ENCODE measurements at places on chromosomes 6 and 20.

DNA sequence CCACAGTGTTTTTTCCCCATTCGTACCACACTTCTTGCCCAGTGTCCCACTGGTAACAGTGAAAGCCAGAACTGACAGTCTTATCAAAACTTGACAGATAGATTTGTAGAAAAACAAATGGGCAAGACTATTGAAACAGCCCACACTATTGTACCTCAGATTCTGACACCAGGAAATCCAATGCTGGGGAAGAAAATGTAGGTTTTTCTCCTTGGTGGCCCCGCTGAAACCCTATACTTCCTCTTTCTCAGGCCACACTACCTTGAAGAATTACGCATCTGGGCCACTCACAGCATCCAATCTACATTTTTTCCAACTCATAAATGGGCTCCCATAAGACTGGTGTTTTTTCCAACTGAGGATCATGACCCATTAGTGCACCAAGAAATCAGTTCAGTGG is 90.9 kb upstream of the HDDC2 start:
- peak; percentile 2 for DNase-seq

- DNase-seq: no peak
These were observed 39.3 kb downstream of the BEND3 start for GRCh38 chr6:107075951-107076381.

DNA sequence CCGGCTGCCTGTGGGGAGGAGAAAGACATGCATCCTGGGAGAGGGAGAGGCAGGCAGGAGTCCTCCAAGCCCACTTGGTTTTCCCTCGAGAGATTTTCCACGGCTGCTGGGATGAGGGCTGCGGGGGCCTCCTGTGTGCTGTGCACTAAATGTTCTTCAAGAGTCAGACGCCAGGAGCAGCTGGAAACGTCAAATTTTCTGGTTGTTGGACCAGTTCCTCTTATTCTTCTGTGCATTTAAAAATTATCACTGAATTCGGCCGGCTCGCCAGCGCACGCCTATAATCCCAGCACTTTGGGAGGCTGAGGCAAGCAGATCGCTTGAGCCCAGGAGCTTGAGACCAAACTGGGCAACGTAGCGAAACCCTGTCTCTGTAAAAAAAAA is 32.8 kb upstream of the NTSR1 start:
- no peak for DNase-seq

- no peak for DNase-seq
These were observed 125.0 kb downstream of the ZMYND8 start for GRCh38 chr20:47231382-47232039.

DNA sequence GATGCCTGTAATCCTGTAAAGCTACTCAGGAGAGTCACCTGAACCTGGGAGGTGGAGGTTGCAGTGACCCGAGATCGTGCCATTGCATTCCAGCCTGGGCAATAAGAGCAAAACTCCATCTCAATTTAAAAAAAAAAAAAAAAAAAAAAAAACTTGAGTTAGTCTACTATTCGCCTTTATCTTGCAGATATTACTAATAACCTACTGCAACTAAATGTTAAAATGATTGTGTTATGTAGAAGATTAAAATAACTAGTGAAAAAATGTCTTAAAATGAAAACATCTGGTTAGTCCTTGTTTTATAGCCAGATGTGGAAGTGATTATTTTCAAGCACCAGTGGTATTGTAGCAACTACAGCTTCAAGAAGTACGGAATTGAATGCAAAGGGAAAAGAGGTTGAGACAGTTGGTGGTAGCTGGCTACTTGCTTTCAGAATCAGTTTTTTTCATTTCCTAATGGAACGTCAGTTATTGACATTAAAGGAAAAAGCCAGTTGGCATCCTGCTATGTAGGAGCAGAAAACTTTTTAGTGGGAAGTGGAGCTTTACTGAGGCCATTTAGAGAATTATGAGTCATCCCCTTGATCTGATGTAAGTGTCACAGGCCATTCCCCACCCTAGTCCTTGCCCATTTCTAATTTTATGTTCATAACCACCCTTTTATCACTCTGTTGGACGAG is 43.8 kb upstream of the DYNLRB1 start:
- DNase-seq: no peak

DNA sequence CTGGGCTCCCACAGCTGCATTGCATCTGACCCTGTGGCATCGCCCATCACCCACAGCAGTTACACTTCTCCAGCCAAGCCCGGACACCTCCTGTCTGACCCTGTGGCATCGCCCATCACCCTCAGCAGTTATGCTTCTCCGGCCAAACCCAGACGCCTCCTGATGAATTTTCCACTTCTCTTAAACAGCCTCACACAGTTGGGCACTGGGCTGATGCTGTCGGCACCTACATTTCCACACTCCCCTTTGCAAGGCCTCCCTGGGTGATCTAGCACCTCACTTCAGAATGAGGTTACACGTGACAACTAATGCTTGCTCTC is 175.2 kb upstream of the ARID1B start:
- DNase-seq: no peak

DNA sequence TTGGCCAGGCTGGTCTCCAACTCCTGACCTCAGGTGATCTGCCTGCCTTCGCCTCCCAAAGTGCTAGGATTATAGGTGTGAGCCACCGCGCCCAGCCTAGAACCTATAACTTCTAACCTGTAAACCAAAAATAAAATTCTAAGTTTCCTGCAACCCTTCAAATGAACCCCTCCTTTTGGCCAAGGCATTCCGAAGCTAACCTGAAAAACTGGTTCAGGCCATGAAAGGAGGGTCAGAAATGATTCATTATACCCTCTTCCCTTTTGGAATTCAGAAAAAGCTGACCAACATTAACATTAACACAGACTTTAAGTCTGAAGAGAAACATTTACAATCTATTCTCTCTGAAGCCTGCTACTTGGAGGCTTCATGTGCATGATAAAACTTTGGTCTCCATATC is 165.1 kb downstream of the TINAG start:
- DNase-seq: no peak

- no peak for DNase-seq
These were observed 65.4 kb downstream of the RPRD1B start for GRCh38 chr20:38098952-38099351.

GRCh38 chr6:156507656-156508055 is 269.5 kb upstream of the ARID1B start:
- no peak for DNase-seq

DNA sequence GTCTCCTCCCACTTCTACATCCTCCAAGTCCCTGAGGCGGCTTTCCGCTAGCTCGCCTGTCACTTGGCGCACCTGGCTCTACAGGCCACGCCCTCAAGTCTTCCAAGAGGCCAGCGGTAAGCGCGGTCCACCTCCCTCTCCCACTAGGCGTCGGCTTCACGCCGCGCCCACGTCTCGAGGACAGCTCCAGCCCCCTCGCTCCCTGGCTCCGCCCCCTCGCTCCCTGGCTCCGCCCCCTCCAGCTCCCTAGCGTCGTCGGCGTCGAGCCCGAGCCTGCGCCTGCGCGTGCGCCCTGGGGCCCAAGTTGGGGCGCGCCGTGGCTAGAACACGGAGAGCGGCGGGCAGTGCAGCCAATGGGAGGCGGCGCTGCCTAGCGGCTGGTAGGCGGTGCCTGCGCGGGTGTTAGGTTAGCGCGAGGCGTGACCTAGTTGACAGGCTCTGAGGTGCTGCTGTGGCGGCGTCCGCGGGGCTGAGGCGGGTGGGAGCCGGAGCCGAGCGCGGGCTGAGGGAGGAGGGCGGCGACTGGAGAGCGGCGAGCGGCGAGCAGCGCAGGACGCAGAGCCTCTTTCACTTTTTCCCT is at the start of gene MACROD2:
Gene MACROD2, plus strand, starts transcription at position 431 of the 580 bp plus-strand sequence.
- no peak for DNase-seq

DNA sequence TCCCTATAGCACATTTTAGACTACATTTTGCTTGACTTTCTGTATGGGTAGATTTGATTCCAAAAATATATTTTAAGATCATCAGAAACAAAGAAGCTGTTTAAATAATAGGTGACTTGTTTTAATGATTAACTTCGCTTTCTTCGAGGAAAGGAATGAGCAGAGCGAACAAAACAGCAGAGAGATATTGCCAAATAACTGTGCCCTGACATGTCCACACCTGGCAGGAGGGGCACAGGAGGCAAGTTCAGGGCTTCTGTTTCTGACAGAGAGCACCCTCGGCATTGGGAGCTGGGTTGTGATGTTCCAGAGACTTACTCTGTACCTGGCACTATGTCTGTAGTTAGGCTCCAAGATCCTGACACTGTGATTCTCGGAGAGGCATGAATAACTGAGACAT is 155.7 kb upstream of the SASH1 start:
- DNase-seq: no peak

GRCh38 chr20:54028276-54029011 is 42.0 kb downstream of the BCAS1 start:
- no peak for DNase-seq

GRCh38 chr6:2582268-2582667 is 168.5 kb downstream of the MYLK4 start:
- no peak for DNase-seq

GRCh38 chr20:9978397-9979004 is 56.3 kb upstream of the ANKEF1 start:
- DNase-seq: peak; percentile 87

DNA sequence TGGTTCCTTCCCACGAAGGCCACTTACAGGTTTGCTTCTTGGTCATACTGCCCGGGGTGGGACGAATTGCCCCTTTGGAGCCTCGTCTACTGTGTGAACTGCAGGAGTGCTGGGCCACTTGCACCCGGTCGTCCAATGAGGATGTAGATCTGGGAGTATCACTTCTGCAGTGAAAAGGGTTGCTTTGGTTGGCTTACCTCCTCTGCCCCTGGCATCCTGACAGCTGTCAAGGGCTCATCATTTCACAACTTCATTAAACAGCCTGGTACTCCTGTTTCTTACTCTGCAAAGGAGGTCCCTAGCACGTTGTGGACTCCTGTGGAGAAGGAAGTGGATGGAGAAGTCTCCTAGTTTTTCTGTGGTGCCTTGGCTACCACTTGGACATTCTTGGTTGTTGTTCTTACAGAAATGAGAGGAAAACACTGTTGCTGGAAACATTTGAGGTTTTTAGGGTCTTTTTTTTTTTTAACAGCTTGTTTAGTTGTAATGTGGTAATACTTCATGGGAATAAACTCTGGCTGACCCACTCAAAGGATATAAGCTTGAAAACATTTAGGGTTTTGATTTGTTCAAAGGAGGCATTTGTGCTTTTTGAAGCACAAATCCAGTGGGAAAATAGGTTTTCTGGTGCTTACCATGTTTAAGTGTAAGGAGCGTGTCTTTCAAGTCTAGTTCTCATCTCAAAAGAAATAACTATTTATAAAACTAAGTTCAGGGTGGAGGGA is 60.7 kb downstream of the AKAP12 start:
- no peak for DNase-seq

DNA sequence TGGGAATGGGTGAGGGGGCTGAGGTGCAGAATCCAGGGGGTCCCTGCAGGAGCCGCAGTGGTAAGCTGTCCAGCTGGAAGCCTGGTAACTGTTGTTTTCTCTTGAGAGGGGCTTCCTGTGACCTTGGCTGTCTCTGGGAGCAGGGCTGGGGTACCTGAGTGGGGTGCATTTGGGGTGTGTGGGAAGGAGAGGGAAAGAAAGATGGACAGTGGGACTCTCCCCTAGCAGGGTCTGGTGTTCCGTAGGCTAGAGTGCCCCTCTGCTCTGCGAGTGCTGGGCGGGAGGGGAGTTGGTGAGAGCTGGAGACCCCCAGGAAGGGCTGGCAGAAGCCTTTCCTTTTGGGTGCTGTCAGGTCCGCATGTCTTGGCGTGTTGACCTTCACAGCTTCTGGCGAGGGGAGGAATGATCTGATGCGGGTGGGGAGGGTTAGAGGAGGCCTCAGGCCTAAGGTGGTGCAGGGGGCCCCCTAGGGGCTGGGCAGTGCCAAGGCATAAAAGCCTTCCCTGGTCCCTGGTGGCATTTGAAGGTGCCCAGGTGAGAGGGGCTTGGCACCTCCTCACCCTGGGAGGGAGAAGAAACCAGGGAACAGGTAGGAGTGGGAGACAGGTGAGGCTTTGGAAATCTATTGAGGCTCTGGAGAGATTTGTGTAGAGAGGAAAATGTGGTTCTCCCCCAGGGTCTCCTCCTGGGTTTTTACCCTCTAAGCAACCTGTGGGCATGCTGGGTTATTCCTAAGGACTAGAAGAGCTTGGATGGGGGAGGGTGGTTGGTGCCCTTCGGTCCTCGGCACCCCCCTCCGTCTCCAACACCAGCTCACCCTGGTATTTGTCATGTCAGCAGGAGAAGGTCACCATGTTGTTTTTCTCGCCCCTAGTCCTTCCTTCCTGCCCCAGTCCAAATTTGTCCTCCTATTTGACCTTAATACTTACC is 3.3 kb downstream of the VEGFA start:
- DNase-seq: peak; percentile 60

- no peak for DNase-seq
These were observed 57.8 kb downstream of the IL22RA2 start for GRCh38 chr6:137115658-137116057.

DNA sequence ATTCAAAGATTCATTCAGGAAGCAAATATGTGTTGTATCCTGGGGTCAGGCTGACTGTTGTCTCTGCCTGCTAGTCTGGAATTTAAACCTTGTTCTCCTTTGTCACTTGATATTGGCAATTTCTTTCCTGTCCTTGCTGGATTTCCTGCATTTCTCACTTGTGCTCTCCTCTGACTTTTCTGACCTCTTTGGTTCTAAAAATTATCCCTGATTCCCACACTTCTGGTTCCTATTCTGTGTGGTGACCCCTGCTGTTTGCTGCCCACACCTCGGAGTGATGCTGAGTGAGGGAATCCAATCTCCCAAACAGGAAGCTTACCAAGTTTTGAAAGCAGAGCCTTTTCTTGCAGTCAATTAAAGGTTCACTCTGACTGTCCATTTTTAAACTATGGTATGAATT is 345.3 kb downstream of the CDKAL1 start:
- no peak for DNase-seq

DNA sequence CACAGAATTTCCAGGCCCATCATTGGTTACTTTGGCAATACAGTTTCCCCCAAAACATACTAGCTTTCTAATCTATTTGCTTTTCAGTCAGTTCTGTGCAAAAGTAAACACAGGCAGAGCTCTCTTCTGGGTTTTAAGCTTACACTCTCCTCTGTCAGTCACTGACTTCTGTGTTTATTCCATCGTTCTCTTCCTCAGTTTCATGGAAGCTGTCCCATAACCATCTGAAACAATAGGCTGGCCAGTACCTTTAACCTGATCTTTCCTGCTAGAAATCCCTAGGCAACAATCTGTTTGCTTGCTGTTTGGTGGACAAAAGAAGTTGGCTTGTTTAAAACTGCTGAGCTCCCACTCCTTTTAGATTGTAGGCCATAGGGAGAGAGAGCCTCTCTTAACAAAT is 431.5 kb downstream of the HACE1 start:
- DNase-seq: no peak

DNA sequence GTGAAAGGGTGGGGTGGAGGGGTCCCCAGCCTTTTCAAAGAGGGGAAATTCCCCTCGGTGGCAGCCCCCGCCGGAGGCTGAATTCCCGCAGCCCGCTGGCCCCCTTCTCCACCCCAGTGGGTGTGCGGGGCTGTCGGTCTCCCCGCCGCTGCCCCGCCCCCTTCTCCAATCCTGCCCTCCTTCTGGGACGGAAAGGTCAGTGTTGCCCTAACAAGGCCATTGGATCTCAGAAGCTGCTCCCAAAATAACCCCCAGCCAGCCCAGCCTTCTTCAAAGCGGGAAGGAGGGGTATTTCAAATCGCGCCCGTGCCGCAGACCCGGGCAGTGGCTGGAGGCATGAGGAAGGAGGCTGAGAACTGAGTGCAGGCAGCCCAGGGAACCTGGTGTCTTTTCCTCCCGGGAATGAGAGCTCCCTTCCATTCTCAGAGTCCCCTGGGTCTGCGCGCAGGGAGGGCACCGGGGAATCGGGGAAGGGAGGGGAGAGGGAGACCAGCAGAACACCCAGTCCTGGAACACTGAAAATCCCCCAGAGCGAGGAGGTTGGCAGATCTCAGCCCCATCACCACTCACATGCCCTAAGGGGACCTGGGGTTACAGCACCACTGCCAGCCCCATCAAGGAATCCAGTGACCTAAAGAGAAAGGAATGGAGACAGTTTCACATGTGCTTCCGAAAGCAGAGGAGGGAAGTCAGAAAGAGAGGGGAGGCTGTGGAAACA is at the start of gene JPH2:
Gene JPH2, minus strand, starts transcription at position 135 of the 718 bp plus-strand sequence. CDS start 483 bp downstream, outside the sequence.
- no peak for DNase-seq
